ENCODE measurements at places on chromosomes 16 and 17.

DNA sequence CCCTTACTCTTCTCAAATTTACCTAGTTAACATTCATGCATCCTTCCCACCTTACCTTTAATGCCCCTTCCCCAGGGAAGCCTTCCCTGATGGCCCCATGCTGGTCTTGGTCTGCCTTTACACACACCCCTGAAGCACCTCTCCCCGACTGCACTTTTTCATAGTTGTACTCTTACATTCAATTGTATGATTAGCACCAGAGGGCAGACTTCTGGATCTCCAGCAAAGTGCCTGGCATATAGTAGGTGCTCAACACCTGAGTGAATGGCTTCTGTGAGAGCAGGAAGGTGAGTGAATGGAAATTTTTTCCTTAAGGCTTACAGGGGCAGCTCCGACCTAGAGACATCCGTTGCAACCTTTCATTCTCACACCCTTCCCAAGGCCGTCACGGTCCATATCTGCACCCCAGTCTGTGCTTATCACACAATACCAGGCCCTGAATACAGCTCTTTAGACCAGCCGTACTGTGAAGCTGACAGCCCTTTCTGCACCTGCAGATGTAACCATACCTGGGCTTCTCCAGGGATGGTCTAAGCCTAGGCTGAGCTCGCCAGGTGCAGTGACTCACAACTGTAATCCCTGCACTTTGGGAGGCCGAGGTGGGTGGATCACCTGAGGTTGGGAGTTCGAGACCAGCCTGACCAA, 4.4 kb downstream of the PGAP3 start:
- no peak for DNase-seq

DNA sequence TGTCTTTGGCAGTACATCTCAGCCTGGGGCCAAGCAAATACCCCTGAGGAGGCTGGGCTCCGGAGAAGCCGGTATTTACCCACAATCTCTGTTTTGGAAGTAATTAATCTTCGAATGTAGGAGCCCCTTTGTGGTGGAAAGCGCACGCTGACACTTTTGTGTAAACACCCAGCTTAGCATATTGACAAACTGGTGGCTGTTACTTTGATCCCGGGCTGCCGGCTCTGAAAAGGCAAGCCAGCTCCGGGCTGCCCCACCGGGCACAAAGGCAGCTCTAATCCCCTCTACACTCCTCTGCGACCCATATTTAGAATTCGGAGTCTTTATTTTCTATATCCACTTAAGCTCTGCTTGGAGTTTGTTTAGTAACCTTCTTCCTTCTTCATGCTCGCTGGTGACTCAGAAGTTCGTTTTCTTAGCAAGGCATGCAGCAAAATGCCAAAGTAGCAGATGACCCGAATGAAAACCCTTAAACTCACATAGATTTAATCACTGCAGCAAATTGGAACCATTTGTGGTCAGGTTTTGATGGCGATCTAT, 144.0 kb upstream of the IRX3 start:
- no peak for DNase-seq

GRCh38 chr16:2702438-2702825, 17.6 kb downstream of the PRSS27 start:
- no peak for DNase-seq

GRCh38 chr17:44627513-44628242, 28.6 kb upstream of the MEIOC start:
- no peak for DNase-seq

All from stimulated activated CD4-positive, alpha-beta T cell treated with anti-CD3 and anti-CD28 coated beads, Interleukin-1b, Interleukin-23, amount 100 ng/mL, for 4 hours (primary cell).